ENCODE measurements at places on chromosomes 13 and 19. TPM values are rescaled to one million over a fixed set of nuclear protein-coding genes. Genes with fewer than 3 reads are reported as not detected.
A peak's percentile ranks its signal among the peaks of the same experiment; 100 is the strongest.

DNA sequence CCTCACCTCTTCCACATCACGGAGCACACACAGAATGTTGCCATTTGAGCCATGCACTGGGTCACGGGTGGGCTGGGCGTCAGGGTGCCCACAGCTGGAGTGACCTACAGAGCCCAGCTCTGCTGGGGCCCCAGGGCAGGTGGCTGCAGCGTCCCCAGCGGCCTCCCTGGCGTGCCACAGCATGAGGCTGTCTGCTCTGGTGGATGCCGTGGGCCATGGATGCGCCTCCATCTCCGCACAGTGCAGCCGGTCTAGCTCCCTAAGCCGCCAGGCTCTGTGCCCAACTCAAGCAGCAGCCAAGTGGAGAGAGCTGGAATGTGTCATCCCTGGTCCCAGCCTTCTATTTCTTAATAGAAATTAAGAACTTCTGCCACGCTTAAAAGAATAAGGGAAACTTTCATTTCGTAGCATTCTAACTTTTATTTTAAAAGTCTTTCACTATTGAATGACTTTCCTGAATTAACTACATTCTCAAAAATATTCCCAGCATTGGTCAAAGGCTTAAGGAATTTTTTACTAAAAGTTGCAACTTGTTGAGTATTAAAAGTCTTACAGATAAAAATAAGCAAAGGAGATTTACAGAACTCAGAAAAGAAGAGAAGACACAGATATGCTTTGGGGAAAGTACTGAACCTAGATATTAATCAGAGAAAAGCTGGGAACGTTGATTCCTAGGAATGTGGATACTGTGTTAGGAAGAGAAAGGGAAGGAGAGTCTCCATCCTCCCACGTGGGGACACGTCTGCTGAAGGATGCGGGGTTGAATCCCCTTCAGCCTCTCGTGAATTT, 59.3 kb downstream of the ATP11A start:
- DNase-seq: no peak

GRCh38 chr19:46337487-46337886, 9.4 kb upstream of the PPP5C start:
- no peak for DNase-seq

- DNase-seq: no peak
Measured at GRCh38 chr19:52910648-52911047, 12.6 kb downstream of the ZNF888 start.

DNA sequence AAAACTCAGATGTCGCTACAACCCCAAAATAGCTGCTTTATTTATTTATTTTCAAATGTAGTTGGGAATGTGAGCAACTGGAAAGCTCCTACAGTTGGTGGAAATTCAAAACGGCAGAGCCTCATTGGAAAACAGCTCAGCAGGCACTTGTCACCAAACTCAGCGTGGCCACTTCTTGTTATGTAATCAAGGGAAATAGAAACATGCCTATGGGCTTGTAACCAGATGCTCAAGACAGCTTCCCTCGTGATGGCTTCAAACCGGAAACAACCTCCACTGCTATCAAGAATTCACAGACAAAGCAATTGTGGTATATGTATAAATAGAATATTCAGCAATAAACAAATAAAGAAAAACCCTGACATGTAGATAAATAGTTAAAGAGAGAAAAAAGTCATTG, 627.8 kb upstream of the SLC10A2 start:
- DNase-seq: no peak

- no peak for DNase-seq
Measured at GRCh38 chr13:71149046-71149445, 718.0 kb downstream of the DACH1 start.

GRCh38 chr19:44803442-44804428, 5.2 kb upstream of the BCAM start:
- no peak for DNase-seq

- no peak for DNase-seq
Measured at GRCh38 chr19:3981373-3981735, 3.9 kb downstream of the EEF2 start.

- DNase-seq: no peak
Measured at GRCh38 chr13:23449398-23450162, 16.1 kb upstream of the SACS start.

DNA sequence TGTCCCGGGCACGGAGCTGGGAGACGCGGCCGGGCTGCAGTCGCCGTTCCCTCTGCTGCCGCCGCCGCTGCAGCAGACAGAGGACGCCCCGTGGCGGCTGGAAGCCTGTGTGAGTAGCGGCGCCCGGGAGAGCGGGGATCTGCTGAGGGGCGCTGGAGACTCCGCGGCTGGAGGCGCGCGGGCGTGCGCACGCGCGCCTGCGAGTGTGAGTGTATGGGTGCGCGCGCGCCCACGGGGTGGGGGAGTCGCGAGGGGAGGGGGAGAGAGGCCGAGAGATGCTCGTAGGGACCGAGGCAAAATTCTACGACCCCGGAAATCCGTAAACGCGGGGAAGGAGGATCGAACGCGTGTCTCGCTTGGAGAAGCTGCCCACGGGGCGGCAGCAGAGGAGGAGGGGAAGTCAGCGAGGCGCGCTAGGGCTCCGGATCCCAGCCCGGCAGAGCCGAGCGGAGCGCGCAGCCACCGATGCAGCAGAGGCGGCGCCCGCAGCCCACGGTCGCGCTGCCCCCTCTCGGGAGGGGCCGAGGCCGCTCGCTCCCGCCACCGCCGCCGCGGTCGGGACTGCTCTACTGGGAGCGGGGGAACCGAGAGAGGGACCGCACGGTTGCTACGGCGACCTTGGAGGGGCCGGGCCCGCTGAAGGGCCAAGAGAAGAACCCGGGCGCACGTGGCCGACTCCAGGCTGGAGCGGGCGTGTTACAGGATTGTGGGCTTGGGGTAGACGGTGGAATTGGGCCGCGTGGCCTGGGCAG, at the start of gene ENOX1:
Gene ENOX1 (minus strand): TSS at position 207 of the 752 bp plus-strand sequence.
- DNase-seq: peak; percentile 72

DNA sequence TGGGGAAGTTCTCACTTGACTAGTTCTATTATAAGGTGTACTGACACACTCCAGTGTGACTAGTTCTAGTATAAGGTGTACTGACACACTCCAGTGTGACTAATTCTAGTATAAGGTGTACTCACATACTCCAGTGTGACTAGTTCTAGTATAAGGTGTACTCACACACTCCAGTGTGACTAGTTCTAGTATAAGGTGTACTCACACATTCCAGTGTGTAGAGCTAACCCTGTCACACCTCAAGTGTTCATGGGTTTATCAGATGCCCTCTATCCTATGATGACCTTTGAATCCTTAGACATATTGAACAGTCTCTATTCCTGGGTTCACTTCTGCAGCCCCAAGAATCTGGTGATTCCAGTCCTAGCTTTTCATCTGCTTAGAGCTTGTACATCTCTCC, 54.6 kb upstream of the MYO16 start:
- no peak for DNase-seq

Gene POLRMT
- 104 TPM for total RNA-seq

Gene PPAN
- 222 TPM for total RNA-seq

Gene ACP7
- total RNA-seq: not detected

Gene SPACA7
- not detected for total RNA-seq
